ENCODE measurements at places on chromosomes 6 and 20. TPM values are rescaled to one million over a fixed set of nuclear protein-coding genes. Genes with fewer than 3 reads are reported as not detected.

DNA sequence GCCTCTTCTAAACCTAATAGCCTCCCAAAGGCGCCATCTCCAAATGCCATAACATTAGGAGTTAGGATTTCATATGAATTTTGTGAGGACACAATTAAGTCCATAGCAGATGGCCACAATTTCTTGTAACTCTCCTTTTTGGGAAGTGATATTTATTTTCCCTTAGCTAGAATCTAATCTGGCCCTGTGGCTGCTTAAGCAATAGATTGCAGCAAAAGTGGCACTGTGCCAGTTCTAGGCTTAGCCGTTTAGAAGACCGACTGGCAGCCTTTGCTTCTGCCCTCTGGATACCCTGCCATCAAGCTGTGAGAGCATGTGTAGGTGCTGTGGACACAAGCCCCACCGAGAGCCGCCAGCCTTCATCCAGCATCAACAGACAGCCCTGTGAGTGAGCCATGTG is 15.9 kb upstream of the ADGB start:
- H3K27ac ChIP-seq = no peak overlapping the region
- H3K4me3 ChIP-seq = no peak overlapping the region
- H3K36me3 ChIP-seq = no peaks in the 10 kb centered on the region

OR2B6 gene
- not detected for total RNA-seq

- no peaks in the 10 kb centered on the region for H3K4me1 ChIP-seq
- DNase-seq = no peak
- H3K4me3 ChIP-seq = no peak overlapping the region
Observed at GRCh38 chr6:72412709-72413044, 209.2 kb upstream of the KCNQ5 start.

GRCh38 chr20:2804852-2805688 is 4.6 kb upstream of the CPXM1 start:
- peaks cover under 1% of the 10 kb centered on the region for H3K4me1 ChIP-seq
- DNase-seq = no peak
- no peak overlapping the region for H3K4me3 ChIP-seq
- peaks cover 74% of the 10 kb centered on the region for H3K27me3 ChIP-seq
- no peaks in the 10 kb centered on the region for H3K36me3 ChIP-seq
- no peak overlapping the region for H3K27ac ChIP-seq

GRCh38 chr20:64220891-64221527 is 34.5 kb upstream of the PCMTD2 start:
- no peaks in the 10 kb centered on the region for H3K27me3 ChIP-seq
- peaks cover 36% of the 10 kb centered on the region for H3K4me1 ChIP-seq
- H3K27ac ChIP-seq = peak overlapping the region; percentile 60
- peak; percentile 54 for DNase-seq

SAPCD1 gene
- total RNA-seq = 1.4 TPM

PRR18 gene
- 0.77 TPM for total RNA-seq

DNA sequence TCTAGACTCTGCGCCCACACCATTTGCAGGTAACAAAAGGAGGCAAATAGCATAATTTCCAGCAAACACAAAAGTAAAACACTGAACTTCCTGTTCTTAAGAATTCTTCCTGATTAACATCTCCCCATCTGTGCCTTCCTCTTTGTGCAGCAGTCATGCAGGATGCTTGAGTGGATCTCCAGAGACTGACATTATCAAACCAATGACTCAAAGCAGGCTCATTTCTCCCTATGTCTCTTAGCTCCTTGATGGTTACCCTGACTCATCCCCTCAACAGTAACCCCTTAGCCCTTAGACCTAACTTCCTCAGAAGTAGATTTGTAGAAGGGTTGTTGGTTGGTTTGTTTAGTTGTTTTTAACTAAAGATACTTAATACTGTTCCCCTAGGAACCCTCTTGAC is 137.0 kb upstream of the RIN2 start:
- H3K27ac ChIP-seq = no peak overlapping the region
- no peaks in the 10 kb centered on the region for H3K27me3 ChIP-seq
- no peaks in the 10 kb centered on the region for H3K4me1 ChIP-seq
- no peak for DNase-seq
- H3K4me3 ChIP-seq = no peak overlapping the region

WFDC5 gene
- not detected for total RNA-seq

NXT1 gene
- 29.7 TPM for total RNA-seq

TSPO2 gene
- not detected for total RNA-seq

DHX35 gene
- 10.6 TPM for total RNA-seq

GRCh38 chr6:129351807-129352206 is 358.2 kb downstream of the ARHGAP18 start:
- no peak for DNase-seq
- H3K27me3 ChIP-seq = no peaks in the 10 kb centered on the region
- H3K27ac ChIP-seq = no peak overlapping the region
- no peak overlapping the region for H3K4me3 ChIP-seq

GRCh38 chr6:130754786-130755367 is 72.3 kb upstream of the SMLR1 start:
- H3K4me3 ChIP-seq = no peak overlapping the region
- no peaks in the 10 kb centered on the region for H3K4me1 ChIP-seq
- H3K27ac ChIP-seq = no peak overlapping the region
- H3K36me3 ChIP-seq = no peaks in the 10 kb centered on the region

DNA sequence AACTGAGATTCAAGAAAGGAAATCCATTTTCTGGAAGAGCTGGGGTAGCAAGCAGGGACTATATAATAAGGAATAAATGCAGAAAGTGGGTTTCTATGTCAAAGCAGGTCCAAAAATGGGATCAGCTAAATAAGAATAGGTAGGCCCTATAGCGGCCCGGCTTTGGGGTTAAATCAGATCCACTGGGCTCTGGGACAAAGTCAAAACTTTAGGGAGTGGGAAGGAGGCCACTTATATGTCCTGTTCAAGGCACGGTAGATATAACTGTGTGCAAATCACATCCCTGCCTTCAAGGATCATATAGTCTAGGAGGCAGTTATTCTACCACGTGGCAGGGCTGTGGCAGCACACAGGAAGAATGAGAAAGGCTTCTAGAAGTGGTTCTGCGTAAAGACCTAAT is 191.4 kb upstream of the CDYL start:
- no peaks in the 10 kb centered on the region for H3K36me3 ChIP-seq
- no peak for DNase-seq
- no peaks in the 10 kb centered on the region for H3K27me3 ChIP-seq
- H3K27ac ChIP-seq = no peak overlapping the region
- no peak overlapping the region for H3K4me3 ChIP-seq

C20orf144 gene
- not detected for total RNA-seq

- H3K36me3 ChIP-seq = no peaks in the 10 kb centered on the region
- H3K4me3 ChIP-seq = no peak overlapping the region
- H3K4me1 ChIP-seq = no peaks in the 10 kb centered on the region
- H3K27ac ChIP-seq = no peak overlapping the region
Observed at GRCh38 chr20:47175493-47175892, 181.0 kb downstream of the ZMYND8 start.

MATN4 gene
- not detected for total RNA-seq

GRCh38 chr6:118668761-118669385 is 17.5 kb upstream of the CEP85L start:
- H3K4me3 ChIP-seq = no peak overlapping the region
- peaks cover 21% of the 10 kb centered on the region for H3K4me1 ChIP-seq
- no peak for DNase-seq
- peak overlapping the region; percentile 36 for H3K27ac ChIP-seq

WFDC2 gene
- total RNA-seq = 16.7 TPM

- no peaks in the 10 kb centered on the region for H3K27me3 ChIP-seq
- no peak for DNase-seq
- no peaks in the 10 kb centered on the region for H3K36me3 ChIP-seq
Observed at GRCh38 chr6:69907981-69908498, 41.7 kb downstream of the COL19A1 start.

DNA sequence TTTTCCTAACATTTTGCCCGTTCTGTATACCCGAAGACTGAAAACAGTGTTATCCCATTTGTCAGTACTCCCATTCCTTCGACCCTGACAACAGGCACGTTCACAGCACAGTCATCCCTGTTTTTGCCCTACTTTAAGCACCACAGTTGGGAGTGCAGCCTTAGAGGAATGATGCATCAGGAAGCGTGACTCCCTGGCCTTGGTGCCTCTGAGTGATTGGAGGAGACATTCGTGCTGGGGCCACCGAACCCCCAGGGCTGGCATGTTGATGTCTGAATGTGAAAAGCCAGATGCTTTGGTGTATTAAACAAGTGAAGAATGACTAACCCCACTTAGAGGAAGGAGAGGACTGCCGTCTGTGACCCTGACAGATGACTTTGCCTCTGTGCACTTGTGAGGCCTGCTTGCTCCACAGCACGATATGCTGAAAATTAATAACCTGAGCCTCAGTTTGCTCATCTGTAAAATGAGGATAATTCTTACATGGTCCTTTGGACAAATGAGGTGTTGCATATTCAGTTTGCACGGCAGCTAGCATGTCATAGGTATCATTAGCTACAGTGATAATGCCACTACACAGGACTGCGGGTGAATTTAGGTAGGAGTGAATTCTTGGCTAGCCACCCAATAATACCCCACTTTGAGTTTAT is 36.0 kb downstream of the STK35 start:
- peaks cover 10% of the 10 kb centered on the region for H3K4me1 ChIP-seq
- no peak overlapping the region for H3K27ac ChIP-seq

Data from hepatocyte (in vitro differentiated cells).